ENCODE measurements at places on chromosomes 2 and 18.

DNA sequence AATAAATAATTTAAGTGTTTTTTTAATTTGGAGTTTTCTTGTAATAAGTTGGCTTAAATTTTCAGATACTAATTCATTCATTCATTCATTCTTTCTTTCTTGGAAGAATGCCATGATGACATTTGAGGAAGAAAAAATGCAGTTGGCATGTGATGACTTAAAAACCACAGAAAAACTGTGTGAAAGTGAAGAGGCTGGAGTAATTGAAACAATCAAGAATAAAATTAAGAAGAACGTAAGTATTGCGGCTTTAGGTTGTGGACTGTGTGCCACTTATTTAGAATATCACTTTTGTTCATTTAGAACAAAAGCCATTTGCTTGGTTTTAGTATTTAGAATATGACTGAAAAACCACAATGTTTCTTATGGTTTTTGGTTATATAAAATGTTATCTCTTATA is 51.4 kb downstream of the TTC39C start:
- DNase-seq = no peak

DNA sequence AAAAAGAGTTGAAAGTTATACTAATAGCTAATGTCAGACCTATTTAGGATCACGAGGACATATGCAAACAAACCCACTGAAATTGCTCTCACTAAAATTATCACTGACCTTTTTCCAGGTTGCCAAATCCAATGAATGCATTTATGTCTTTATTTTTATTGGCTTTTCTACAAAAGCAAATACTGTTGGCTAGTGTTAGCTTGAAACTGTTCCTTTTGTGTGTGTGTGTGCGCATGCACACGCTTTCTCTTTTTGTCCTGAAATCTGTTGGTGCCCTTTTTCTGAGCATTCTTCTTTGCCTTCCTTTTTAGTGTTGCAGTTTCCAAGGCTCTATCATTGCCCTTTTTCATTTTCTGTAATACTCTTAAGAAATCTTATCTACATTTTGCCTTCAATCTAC is 1269.2 kb downstream of the LRP1B start:
- no peak for DNase-seq

GRCh38 chr2:206647985-206648384 is 5.7 kb downstream of the FAM237A start:
- no peak for DNase-seq

DNA sequence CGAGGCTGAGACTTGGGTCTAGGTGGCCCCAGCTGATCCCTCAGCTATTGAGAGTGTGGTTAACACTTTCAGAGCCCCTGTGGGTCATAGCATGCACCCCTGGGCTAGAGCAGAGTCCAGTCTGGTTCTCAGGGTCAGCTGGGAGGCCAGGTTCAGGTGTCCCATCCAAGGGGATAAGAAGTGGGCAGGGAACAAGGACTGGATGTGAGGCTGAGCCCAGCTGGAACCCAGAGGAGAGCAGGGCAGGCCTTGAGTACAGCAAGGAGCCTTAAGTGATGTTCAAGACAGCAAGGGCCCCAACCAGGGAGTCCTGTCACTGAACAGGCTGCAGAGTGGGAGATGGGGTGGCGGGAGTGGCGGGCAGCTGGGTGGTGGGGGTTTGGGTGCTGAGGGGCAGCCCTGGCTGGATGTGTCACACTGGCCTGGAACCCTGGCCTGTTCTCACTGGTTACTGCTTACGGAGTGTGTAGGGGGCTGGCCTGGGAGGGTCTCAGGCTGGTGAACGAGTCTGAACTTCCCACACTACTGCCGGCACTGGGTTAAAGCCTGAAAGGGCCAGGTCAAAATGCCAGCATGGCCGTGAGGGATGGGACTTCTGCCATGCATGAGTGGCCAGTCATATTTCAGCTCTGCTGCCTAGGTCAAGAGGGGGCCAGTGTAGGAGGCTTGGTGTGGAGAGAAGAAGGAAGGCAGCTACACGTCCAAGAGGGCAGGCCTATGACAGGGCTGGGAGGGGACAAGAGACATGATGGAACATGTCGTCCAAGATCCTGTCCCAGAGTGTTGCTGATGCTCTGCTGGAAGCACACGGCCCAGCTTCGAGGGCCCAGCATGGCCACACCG is 13.6 kb downstream of the TMEM185B start:
- DNase-seq = no peak

DNA sequence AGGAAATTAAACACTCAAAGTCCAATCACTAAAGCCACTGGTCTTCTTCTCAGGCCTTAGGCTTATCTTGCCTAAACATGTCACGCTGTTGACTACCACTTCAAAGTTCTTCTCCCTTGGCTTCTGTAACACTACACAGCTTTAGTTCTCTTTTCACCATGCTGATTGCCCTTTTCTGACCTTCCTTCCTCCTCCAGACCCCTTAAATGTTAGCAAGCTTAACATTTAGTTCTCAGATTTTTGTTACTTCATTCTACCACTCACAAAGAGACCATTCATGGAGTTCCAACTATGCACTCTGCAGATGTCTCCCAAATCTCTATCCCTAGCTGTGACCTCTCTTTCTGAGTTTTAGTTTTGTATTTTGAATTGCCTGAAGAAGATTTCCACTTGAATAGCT is 64.4 kb downstream of the TTC21B start:
- DNase-seq = no peak

- no peak for DNase-seq
Measured at GRCh38 chr18:43271593-43272432, 5.5 kb downstream of the SYT4 start.

GRCh38 chr2:56088411-56088810 is 95.4 kb upstream of the CCDC85A start:
- DNase-seq = no peak

- DNase-seq = no peak
Measured at GRCh38 chr2:172288603-172289002, 138.8 kb upstream of the ITGA6 start.

GRCh38 chr2:8209494-8209893 is 472.4 kb upstream of the ID2 start:
- DNase-seq = no peak

DNA sequence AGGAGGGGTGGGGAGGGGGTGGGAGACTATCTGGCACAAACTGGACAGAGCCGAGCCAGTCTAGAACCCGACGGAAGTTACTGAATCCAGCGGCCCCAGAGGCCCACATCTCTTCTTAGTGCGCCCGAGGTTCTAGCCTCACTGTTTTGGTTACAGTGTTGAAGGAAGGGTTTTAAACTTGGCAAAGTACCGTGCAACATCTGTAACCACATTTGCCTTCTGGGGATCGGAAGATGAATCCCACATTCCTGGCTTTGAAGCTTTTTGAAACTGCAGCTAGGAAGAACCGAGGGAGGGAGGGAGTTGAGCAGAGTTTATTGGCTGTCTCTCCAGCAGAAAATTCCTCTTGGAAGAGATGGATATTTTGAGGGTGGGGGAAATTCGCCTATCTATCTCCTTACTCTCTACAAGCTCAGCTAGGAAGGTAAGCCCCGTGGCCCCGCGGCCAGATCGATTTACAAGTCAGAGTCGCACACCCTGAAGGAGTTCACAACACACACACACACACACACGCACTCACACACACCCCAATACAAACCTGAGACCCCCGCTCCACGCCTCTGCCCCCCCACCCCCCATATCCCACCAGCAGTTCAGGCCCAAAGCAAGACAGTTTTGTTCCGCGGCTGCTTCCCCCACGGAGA is 1.0 kb downstream of the ACVR1 start:
- no peak for DNase-seq

DNA sequence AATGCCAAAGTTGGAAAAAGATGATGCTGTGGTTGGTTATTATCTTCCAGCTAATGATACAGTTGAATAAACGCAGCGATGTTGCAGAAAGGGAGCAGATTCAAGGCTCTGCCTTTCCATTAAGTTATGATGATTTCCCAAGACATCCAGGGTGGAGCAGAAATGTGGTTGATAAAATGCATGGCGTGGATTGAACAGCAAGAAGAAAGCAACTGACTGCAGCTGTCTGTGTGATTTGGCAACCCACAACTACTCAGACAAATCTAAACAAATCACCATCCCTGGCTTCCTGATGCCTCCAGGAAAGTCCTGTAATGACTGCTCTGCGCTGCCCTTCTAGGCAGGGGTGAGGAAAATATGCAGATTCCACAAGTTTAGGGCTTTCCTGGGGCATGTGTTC is 166.3 kb downstream of the NRP2 start:
- no peak for DNase-seq

DNA sequence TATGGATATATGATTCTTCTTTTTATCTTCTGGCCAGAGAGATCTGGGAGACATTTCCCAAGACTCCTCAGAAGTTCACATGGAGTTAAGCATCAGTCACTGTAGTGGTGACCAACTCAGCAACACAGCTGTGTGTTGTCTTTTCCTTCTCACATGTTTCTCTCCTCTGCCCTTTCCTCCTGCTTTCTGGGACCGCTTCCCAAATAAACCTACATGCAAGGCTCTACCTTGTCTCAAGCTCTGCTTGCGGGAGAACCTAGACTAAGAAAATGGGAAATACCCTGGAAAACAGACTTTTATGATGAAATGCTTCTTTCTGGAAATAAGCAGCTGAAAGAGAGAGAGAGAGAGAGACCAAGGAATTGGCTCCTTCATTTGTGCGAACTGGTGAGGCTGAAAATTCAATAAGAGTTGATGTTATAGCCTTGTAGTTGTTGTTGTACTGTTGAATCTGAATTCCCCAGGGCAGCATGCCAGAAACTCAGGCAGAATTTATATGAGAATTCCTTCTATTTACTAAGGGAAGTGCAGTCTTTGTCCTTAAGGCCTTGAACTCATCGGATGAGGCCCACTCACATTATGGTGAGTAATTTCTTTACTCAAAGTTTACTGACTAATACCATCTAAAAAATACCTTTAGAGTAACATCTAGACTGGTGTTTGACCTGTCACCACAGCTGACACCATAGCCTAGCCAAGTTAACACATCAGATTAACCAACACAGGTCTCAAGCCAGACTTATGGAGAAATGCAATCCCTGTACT is 22.7 kb upstream of the DSC1 start:
- no peak for DNase-seq

DNA sequence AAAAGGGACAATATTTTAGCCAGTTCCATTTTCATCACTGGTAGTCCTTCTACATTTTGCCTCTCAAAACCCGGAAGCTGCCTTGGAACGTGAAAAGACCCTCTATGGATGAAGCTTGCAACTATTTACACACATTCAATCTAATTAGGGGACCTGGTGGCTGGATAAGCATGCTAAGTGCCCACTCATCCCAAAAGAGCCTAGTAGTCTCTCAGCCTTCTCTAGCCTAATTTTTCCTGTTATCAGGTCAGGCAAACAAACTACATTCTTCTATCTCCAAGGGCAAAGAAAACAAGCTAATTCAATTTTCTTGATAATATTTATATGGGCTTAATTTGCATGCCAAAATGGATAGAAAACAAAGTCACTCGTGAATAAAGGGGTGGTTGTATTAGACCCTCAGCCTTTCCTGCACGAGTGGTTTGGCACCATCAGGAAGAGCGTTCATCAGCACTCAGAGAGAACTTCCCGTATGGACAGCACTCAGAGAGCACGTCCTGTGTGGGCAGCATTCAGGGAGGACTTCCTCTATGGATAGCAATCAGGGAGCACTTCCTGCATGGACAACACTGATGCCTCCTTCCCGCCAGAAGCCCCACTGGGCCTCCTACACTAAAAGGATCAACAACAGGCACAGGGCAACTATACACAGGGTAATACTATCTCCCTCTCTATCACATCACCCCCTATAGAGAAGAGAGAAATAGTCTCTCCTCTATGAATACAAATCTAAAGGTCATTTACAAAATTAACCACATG is 122.2 kb downstream of the RBMS1 start:
- no peak for DNase-seq

GRCh38 chr2:230457793-230458192 is 41.8 kb downstream of the SP100 start:
- DNase-seq = no peak

- DNase-seq = no peak
Measured at GRCh38 chr2:201137505-201138400, 21.8 kb downstream of the CFLAR start.

- no peak for DNase-seq
Measured at GRCh38 chr2:166628478-166629136, 134.6 kb upstream of the SCN7A start.
